ENCODE measurements at places on chromosomes 1 and 21. TPM values are rescaled to one million over a fixed set of nuclear protein-coding genes. Genes with fewer than 3 reads are reported as not detected.

The LMOD1 gene
- 0.46 TPM for total RNA-seq

The CDKN2C gene
- total RNA-seq, result 7.4 TPM

The EDN2 gene
- not detected for total RNA-seq

The MROH9 gene
- not detected for total RNA-seq

The SYT11 gene
- total RNA-seq, result 260 TPM

The AGT gene
- 42.4 TPM for total RNA-seq

The C2CD4D gene
- not detected for total RNA-seq

The FCRL2 gene
- not detected for total RNA-seq

The AIRE gene
- 0.23 TPM for total RNA-seq

The CENPL gene
- total RNA-seq, result 16.8 TPM

The LCE2C gene
- total RNA-seq, result not detected

The SH2D5 gene
- 10.8 TPM for total RNA-seq

The ASTN1 gene
- 109 TPM for total RNA-seq

The DMBX1 gene
- total RNA-seq, result 1.8 TPM

The ASCL5 gene
- total RNA-seq, result 0.23 TPM

The ANKRD34A gene
- total RNA-seq, result 2.5 TPM

The OR2T35 gene
- total RNA-seq, result not detected

The CRABP2 gene
- total RNA-seq, result 8.8 TPM

The EXOC8 gene
- total RNA-seq, result 42.2 TPM

The MEX3A gene
- 33.4 TPM for total RNA-seq

The IRF2BP2 gene
- total RNA-seq, result 112 TPM

The FABP3 gene
- 70.6 TPM for total RNA-seq

The KRTAP13-2 gene
- not detected for total RNA-seq

The ZC3H12A gene
- total RNA-seq, result 0.46 TPM

The TSPAN1 gene
- 0.46 TPM for total RNA-seq

The SYNC gene
- total RNA-seq, result 7.8 TPM

The RGS4 gene
- 41.1 TPM for total RNA-seq

The S100A2 gene
- total RNA-seq, result not detected

The PTCH2 gene
- 1.2 TPM for total RNA-seq

The DVL1 gene
- 58.6 TPM for total RNA-seq

The KCNJ9 gene
- 18.5 TPM for total RNA-seq

The FLVCR1 gene
- total RNA-seq, result 38.8 TPM

The UBIAD1 gene
- total RNA-seq, result 21.0 TPM

The PSRC1 gene
- 12.0 TPM for total RNA-seq

The CRNN gene
- total RNA-seq, result not detected

The EFNA3 gene
- 13.8 TPM for total RNA-seq

The TMPRSS2 gene
- under 0.01 TPM for total RNA-seq

The IL10 gene
- 0.46 TPM for total RNA-seq

The TNFRSF8 gene
- total RNA-seq, result not detected

The C1orf210 gene
- total RNA-seq, result not detected

The FAM89A gene
- 12.0 TPM for total RNA-seq

The MRPS6 gene
- 30.2 TPM for total RNA-seq

The EDARADD gene
- 1.8 TPM for total RNA-seq

The GNG4 gene
- 81.0 TPM for total RNA-seq

The CHIA gene
- not detected for total RNA-seq

The CD34 gene
- 1.8 TPM for total RNA-seq

The HPCA gene
- total RNA-seq, result 83.5 TPM

The HES3 gene
- not detected for total RNA-seq

The SLC30A1 gene
- 29.5 TPM for total RNA-seq

The OR10R2 gene
- total RNA-seq, result not detected
